Fibroblast of lung (primary cell): ENCODE measurements at places on chromosomes 5 and 9. TPM values are rescaled to one million over a fixed set of nuclear protein-coding genes. Genes with fewer than 3 reads are reported as not detected.

Gene NPR3
- 1.5 and 14.9 TPM in 2 replicates for total RNA-seq

Gene SUSD3
- total RNA-seq, result 2.8 and 4.6 TPM in 2 replicates

Gene CDC23
- total RNA-seq, result 21.3 and 26.8 TPM in 2 replicates

Gene SLC4A9
- not detected in 2 replicates for total RNA-seq

Gene SLC1A1
- 4.1 and 4.5 TPM in 2 replicates for total RNA-seq

Gene FBP1
- not detected in 2 replicates for total RNA-seq

Gene ANKRD55
- under 0.01 TPM in 1 of 2 replicates, not detected in the other for total RNA-seq
